ENCODE measurements at places on chromosomes 5 and 9. TPM values are rescaled to one million over a fixed set of nuclear protein-coding genes. Genes with fewer than 3 reads are reported as not detected.

The AK6 gene
- 42.8 TPM for total RNA-seq

The MINAR2 gene
- not detected for total RNA-seq

The MLANA gene
- not detected for total RNA-seq

The LRRC14B gene
- not detected for total RNA-seq

The ZBTB34 gene
- total RNA-seq: 3.3 TPM

The RNF208 gene
- 2.6 TPM for total RNA-seq

The OR1B1 gene
- not detected for total RNA-seq

The GHR gene
- total RNA-seq: not detected

The RNF183 gene
- total RNA-seq: not detected

The FREM1 gene
- total RNA-seq: not detected

The FGD3 gene
- 0.16 TPM for total RNA-seq

Data from A549 treated with CORT108297 at 1 μM for 4 hours (cell line).